ENCODE measurements at places on chromosomes 5 and 9.

DNA sequence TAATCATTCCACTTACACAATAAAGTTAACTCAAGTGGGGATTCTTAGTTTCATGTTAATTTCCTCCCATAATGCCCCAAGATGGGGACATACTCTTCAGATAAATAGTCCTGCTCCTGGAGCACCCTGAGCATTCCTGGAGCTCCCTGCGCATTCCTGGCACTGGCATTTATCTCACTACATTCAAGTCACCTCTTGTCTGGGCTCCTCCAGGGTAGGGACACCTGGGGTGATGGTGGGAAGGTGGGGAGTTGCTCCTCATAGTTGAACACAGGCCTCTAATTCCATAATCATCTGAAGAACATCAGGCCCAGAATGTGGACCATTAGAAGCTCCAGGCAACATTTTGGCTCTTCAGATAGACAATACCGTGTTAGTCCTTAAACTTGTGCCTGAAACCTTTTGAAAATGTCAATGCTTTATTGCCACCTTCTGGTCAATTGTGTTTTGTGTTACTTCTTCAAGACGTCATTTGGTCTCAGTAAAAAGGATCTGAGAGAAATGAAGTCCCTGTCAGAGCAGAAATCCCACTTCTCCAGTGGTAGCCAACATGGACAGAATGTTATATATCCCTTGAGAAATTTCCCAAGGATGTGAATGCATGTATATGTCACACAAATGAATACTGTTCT lies 14.2 kb upstream of the AGGF1 start:
- no peaks in the 10 kb centered on the region for H3K36me3 ChIP-seq
- no peak overlapping the region for H3K27ac ChIP-seq
- no peak overlapping the region for H3K4me3 ChIP-seq
- H3K27me3 ChIP-seq, result no peaks in the 10 kb centered on the region

GRCh38 chr9:85610074-85610860 lies 131.5 kb downstream of the AGTPBP1 start:
- peak overlapping the region; percentile 52 for H3K4me3 ChIP-seq
- no peaks in the 10 kb centered on the region for H3K36me3 ChIP-seq
- no peaks in the 10 kb centered on the region for H3K4me1 ChIP-seq
- H3K27me3 ChIP-seq, result no peaks in the 10 kb centered on the region

GRCh38 chr9:106915851-106916250 lies 52.9 kb downstream of the ZNF462 start:
- no peak overlapping the region for H3K4me3 ChIP-seq
- H3K27me3 ChIP-seq, result no peaks in the 10 kb centered on the region
- peak overlapping the region; percentile 73 for H3K27ac ChIP-seq
- H3K4me1 ChIP-seq, result no peaks in the 10 kb centered on the region

GRCh38 chr5:73061593-73061992 lies 58.8 kb upstream of the TMEM171 start:
- no peaks in the 10 kb centered on the region for H3K36me3 ChIP-seq
- no peaks in the 10 kb centered on the region for H3K4me1 ChIP-seq
- H3K4me3 ChIP-seq, result no peak overlapping the region
- no peak overlapping the region for H3K27ac ChIP-seq
- H3K27me3 ChIP-seq, result no peaks in the 10 kb centered on the region
- DNase-seq, result no peak

GRCh38 chr5:165157219-165157618 lies 1651.8 kb downstream of the MAT2B start:
- H3K4me1 ChIP-seq, result no peaks in the 10 kb centered on the region
- H3K27me3 ChIP-seq, result no peaks in the 10 kb centered on the region
- no peak overlapping the region for H3K27ac ChIP-seq
- H3K36me3 ChIP-seq, result no peaks in the 10 kb centered on the region

DNA sequence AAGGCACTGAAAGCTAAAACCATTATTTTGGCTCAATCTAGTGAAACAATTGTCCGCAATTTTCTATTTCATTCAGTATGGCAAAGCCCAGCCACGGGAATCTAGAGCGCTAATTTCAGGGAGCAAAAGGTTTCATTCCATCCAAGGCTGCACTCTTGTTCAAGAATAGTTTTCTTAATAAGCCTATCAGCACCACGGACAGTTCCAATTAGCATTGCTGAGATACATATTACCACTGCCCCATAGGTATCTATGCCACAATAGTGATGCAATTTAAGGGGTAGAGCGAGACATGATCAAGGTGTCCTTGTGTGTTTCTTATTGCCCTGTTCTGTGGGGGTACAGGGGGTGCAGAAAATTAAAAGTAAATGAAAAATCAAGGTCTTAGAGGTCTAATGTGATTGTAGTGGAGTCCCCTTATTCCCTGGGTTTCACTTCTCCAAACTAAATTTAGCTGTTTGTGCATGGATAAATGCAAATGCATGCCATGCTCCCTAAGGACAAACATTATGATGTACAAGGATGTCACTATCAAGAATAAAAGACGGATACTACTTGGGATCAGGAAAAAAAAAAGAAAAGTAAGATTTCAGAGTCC lies 45.5 kb downstream of the SPOCK1 start:
- H3K27ac ChIP-seq, result no peak overlapping the region
- H3K36me3 ChIP-seq, result no peaks in the 10 kb centered on the region
- H3K4me3 ChIP-seq, result no peak overlapping the region
- no peaks in the 10 kb centered on the region for H3K27me3 ChIP-seq
- no peak for DNase-seq
- no peaks in the 10 kb centered on the region for H3K4me1 ChIP-seq

DNA sequence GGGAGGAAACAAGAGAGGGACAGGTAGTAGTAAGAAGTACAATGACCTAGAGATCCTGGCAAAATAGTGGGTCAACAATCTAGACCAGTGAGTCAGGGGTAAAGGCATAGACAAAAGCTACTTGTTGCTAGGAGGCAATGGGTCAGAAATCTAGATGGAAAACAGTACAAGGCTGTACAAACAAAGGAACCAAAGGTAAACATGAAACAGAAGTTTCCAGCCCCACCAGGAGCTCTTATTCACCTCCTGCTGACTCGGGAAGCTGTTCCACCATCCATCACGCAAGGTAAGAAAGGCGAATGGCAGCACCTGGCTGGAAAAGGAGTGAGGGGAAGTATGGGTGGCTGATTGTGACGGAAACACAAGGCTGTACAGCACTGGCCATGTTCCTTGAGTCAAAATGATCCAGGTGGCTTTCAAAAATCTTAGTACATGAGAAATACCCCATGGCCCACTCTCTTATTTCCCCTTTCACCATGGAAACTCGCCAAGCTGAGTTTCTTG lies 70.5 kb upstream of the RAI14 start:
- H3K4me1 ChIP-seq, result no peaks in the 10 kb centered on the region
- DNase-seq, result peak; percentile 57
- H3K36me3 ChIP-seq, result no peaks in the 10 kb centered on the region
- peak overlapping the region; percentile 26 for H3K4me3 ChIP-seq
- H3K27me3 ChIP-seq, result no peaks in the 10 kb centered on the region

DNA sequence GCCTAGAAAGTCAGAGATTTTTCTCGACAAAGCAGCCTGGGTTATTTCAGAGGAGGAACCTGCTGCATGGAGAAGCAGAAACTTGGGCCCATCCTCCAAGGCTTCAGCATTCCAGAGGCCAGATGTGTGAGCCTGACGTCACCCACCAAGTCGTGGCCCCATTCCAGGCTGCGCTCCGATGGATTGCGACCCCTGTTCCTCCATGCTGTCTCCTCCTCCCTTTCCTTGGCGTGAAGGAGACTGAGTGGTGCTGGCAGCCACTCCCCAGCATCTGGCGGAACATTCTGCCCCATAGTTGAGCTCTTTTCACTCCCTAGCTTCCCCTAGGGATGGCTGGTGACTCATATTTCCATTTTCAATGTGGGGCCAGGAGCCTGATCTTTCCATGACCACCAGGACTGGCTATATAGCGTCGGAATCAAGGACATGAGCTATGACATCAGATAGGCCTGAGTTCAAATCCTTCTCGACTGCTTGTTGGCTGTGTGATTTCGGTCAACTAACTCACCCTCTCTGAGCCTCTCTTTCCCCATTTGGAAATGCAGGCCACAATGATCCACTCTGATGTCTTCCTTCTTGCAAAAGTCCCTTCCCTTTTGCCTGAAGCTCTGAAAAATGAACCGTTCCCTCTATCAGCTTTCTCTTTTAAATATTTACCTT lies 24.5 kb upstream of the DUSP1 start:
- H3K27me3 ChIP-seq, result no peaks in the 10 kb centered on the region
- H3K27ac ChIP-seq, result peak overlapping the region; percentile 49
- H3K4me3 ChIP-seq, result no peak overlapping the region
- DNase-seq, result peak; percentile 74
- no peaks in the 10 kb centered on the region for H3K4me1 ChIP-seq

DNA sequence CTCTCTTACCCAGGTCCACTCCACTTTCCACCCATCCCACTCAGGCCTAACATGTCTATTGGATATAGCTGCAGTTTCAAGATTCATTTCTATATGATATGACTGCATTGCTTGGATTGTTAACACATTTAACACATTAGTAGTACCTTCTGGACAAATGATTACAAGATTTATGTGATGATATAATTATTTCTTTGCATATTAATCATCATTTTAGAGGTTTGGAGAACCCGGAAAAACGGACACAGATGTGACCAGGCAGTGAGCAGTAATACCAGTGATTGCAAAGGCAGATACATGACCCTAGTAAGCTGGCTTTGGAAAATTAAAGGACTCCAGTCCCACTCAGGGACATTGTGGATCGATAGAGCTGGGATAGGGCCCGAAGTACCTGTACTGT lies 103.8 kb downstream of the PRR16 start:
- no peak overlapping the region for H3K27ac ChIP-seq
- no peaks in the 10 kb centered on the region for H3K27me3 ChIP-seq

GRCh38 chr9:126702151-126703001 lies 88.6 kb downstream of the LMX1B start:
- H3K4me1 ChIP-seq, result peaks cover 4% of the 10 kb centered on the region
- H3K27me3 ChIP-seq, result peaks cover 9% of the 10 kb centered on the region
- no peak overlapping the region for H3K27ac ChIP-seq
- DNase-seq, result no peak
- no peak overlapping the region for H3K4me3 ChIP-seq

GRCh38 chr9:134434894-134435506 lies 108.7 kb downstream of the RXRA start:
- peak overlapping the region; percentile 20 for H3K4me3 ChIP-seq
- H3K36me3 ChIP-seq, result no peaks in the 10 kb centered on the region
- peak overlapping the region; percentile 85 for H3K27ac ChIP-seq
- DNase-seq, result peak; percentile 96
- peaks cover 67% of the 10 kb centered on the region for H3K4me1 ChIP-seq

DNA sequence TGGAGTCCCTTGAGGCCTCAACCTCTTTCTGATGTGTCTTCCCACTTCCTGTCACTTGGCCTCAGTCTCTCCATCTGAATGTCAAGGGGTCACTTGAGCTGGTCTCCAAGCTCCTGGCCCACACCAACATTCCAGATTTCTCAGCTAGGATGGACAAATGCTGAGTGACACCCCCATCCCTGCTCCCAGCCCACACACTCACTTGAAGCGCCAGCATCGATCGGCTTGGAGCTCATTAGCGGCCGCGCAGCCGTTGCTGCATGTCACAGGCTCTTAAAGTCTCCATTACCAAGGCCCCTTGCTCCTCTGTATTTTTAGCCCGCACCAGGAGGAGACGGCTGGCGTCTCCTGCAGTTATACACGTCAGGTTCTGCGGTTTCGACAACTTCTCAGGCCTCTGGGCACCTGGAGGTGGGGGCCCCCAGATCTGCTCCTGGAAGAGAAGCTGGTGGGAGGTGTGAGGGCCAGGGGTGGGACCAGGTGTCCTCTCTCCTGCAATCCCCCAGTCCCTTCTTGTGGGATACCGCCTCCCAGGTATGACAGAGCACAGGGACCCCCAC lies 33.4 kb upstream of the ARAP3 start:
- no peaks in the 10 kb centered on the region for H3K36me3 ChIP-seq
- no peak overlapping the region for H3K4me3 ChIP-seq
- no peak for DNase-seq

- no peaks in the 10 kb centered on the region for H3K36me3 ChIP-seq
- H3K27ac ChIP-seq, result peak overlapping the region; percentile 71
- no peaks in the 10 kb centered on the region for H3K27me3 ChIP-seq
- no peak overlapping the region for H3K4me3 ChIP-seq
Measured at GRCh38 chr5:134133995-134134541, 19.6 kb downstream of the TCF7 start.

DNA sequence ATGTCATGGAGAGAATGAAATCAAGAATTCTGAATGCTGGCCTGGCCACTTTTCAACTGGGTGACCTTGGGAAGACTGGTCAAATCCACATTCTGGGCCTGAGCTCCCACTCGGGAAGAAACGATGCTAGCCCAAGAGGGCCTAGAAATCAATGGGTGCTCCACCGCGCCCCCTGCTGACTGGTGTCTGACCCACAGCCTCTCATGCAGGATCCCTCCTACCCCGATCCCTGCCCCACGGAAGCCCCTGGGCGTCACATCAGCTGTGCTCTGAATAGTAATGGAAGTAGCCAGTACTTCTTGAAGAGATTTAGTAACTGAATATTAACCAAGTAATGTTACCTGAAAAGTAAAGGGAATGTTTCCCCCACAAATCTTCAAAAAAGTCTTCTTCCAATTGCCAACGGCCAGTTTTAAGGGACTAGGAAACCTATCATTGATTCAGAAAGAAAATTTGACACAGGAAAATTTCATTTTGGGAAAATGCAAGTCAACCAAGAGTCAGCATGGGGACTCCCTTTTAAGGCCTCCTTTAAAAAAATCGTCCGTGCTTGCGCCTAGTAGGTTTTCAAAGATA lies 43.9 kb downstream of the CRB2 start:
- no peaks in the 10 kb centered on the region for H3K4me1 ChIP-seq
- no peak overlapping the region for H3K4me3 ChIP-seq
- H3K27ac ChIP-seq, result no peak overlapping the region

DNA sequence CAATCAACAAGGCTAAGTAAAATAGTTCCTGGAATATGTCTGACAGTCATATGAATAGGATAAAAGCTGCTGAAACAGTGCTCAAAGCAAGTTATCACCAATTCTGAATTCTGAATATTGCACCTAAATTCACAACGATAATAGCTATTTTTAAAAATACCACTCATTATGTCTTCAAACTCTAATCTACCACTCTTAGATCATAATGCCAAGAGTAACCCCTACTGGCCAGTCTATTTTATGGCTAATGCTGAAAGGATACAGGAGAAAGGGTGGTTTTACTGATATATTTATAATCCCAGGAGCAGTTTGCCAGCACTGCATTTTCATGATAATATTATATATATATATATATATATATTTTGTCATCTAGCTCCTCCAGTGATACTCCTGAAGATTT lies 232.8 kb downstream of the PDE4D start:
- H3K27ac ChIP-seq, result no peak overlapping the region
- no peak overlapping the region for H3K4me3 ChIP-seq
- no peak for DNase-seq
- no peaks in the 10 kb centered on the region for H3K27me3 ChIP-seq
- no peaks in the 10 kb centered on the region for H3K4me1 ChIP-seq

GRCh38 chr5:1402611-1403255 lies 42.5 kb downstream of the SLC6A3 start:
- H3K27ac ChIP-seq, result no peak overlapping the region
- no peaks in the 10 kb centered on the region for H3K4me1 ChIP-seq
- H3K36me3 ChIP-seq, result no peaks in the 10 kb centered on the region
- H3K4me3 ChIP-seq, result no peak overlapping the region

DNA sequence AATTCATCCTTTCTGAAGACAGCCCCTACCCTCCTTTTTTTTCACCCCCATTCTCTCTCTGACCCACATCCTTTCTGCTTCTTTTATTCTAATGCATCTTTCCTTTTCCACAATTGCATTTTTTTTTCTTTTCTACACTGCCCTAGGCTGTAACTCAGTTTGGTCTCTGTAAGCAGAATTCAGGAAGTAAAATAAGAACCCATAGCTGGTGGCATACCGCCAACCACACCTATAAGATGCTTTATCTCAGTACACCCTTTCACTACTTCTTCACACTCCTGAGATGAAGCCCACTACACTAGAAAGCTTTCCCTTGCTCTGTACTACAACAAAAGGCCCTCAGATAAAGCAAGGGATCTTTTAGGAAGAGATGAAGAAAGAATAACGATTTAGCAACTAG lies 16.1 kb upstream of the TSSK1B start:
- H3K4me1 ChIP-seq, result no peaks in the 10 kb centered on the region
- no peak for DNase-seq
- no peaks in the 10 kb centered on the region for H3K27me3 ChIP-seq
- no peak overlapping the region for H3K27ac ChIP-seq
- H3K36me3 ChIP-seq, result no peaks in the 10 kb centered on the region

All from breast epithelium (tissue), 4 donors.